ENCODE measurements at places on chromosomes 5 and 9.

DNA sequence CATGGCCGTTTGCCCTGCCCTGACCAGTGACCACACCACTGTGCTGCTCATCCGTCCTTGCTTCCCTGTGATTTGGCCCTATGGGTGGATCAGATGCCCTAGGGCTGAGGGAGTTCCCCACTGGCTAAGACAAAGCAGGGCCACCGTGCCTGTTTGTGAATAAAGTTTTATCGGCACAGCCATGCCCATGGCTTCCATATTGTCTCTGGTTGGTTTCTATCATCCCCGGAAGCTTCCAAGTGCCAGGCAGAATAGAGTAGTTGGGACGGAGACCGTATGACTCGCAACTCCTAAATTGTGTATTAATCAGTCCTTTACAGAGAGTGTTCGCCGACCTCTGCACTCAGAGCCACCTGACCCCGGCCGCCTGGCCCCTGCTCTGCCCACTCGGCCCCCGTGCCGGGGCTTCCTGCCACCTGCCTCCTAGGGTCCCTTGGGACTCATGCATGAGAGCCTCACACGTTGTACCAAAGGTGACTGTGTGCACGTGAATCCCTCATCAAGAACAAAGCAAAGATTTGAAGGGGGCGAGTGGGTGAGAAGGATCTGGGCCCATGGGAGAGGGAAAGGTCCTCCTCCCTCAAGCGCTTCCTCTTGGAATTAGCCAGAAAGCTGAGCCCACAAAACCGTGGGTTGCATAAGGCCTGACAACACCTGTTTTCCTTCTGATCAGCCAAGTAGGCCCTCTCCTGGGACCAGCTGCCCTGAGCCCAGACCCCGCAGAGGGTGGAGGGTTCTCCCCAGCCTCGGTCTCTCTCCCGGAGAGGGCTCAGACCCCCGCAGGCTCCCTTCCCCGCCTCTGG, 11.7 kb upstream of the FCN2 start:
- DNase-seq: no peak

- DNase-seq: no peak
These were observed 41.5 kb upstream of the MAP1B start for GRCh38 chr5:72065751-72066255.

DNA sequence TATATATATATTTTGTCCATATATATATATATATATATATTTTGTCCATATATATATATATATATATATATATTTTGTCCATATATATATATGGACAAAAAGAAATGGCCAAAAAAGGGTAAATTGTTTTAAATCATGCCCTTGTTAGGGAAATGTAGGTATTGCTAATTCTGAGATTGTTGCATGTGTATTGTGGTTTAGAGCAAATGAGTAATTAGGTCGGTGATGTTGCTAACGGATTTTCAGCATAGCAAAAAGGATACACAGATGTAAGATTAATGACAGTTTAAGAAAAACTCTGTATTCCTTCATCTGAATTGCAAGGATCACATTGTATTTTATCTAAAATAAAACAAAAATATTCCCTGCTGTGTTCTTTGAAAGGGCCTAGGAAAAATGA, 40.2 kb downstream of the OSTF1 start:
- no peak for DNase-seq

DNA sequence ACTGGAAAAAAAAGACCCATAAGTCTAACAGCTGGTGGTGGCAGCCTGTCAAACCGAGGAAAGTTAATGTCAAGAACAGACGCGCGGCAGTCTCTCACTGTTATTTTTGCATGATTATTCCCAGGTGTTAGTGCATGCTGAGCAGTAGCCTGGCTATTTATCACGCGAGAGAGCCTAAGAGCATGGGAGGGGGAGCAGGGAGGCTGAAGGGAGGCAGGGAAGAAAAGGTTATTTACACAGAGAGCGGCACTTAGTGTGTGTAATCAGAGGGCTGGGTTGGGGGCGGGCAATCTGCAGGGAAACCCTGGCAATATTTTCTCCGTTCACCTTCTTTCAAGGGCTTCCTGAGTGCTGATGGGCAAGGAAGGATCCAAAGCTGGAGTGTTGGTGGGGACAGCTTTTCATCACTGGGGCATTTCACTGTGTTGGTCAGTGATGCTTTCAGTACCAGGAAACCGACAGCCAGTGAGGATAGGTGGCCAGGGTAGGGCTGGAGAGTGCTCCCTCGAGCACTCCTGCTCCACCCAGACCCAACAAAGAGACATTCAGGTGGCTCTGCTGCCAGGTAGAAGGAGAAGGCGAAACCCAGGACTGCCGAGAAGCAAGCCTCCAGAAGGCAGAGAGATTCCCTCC, 39.6 kb downstream of the ZNF608 start:
- DNase-seq: no peak

DNA sequence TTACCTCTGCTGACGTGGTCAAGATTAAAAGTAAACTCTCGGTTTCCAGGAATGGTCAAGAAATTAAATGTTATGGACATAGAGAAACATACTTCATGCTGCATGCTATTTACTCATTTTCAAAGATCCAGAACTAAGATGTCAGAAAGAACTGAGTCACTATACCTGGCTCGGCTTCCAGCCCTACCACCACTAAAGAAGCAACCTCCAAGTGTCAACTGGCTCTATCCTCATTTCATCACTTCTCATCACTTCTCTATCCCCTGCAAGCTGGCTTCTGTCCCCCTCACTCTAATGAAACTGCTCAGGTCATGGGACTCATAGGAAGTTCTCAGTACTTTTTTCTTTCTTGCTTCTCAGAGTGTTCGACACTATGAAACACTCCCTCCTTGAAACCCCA, 116.2 kb downstream of the CDK5RAP2 start:
- no peak for DNase-seq

GRCh38 chr9:98002808-98003207, 19.7 kb downstream of the ANP32B start:
- no peak for DNase-seq

DNA sequence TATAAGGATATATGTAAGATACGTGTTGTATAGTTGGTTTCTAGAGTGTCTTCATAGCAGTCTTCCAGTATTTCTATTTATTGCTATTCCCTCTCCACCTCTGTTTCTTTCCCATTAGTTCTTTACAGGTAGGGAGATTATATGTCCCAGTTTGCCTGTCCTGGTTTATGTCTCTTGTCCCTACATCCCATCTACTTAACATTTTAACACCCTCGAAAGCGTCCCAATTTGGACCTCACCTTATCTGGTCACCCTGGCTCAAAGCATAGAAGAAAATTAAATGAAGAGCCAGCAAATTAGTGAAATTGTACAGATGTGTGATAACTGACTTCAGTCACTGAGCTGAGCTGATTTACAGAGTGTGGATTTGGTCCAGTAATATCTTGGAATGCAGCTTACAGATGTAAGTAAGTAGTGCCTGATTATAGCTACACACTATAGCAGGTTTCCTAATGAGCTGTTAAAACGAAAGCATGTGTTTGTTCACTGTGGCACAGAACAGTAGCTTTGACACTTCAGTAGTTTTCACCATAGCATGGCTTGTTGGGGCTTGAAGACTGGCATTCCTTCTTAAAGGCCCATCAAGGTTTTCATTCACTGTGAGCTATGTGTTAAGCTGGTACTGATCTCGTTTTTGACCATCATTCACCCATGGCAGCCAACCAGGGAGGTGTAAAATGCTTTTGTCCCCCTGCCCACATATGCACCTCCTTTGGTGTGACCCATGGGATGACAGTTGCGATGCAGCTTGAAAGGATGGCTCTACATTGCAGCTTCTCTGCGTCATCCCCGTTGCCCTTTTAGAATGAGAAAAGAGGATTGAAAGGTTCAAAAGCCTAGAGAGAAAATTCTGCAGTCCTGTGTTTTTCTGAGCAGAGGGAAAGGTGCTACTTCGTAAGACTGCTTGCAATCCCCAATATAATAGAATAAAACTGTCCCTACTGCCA, 192.1 kb upstream of the DMRT1 start:
- no peak for DNase-seq

GRCh38 chr5:78550891-78551290, 97.7 kb downstream of the LHFPL2 start:
- DNase-seq: no peak

- DNase-seq: no peak
These were observed 299.3 kb upstream of the POU5F2 start for GRCh38 chr5:94040591-94041148.

Data from caudate nucleus (tissue), 63 donors.